ENCODE measurements at places on chromosomes 1 and 21.

DNA sequence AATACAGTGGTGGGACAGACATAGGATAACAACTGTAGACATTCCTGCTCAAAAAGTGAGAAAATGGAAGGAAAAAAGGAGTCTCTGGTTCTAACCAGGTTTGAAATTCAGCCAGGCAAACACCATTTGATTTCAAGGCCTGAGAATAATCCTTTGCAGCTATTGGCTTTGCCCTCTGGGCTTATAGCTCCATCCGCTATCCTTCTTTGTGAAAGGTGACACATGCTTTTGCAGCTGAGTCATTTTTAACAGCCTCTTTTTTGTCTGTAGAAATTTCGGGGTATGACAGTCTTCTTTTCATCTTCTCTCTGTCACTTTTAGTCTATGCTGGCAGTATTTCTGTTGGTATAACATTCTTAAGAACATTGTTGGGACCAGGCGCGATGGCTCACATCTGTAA is 16.2 kb downstream of the SDHC start:
- no peak for DNase-seq

DNA sequence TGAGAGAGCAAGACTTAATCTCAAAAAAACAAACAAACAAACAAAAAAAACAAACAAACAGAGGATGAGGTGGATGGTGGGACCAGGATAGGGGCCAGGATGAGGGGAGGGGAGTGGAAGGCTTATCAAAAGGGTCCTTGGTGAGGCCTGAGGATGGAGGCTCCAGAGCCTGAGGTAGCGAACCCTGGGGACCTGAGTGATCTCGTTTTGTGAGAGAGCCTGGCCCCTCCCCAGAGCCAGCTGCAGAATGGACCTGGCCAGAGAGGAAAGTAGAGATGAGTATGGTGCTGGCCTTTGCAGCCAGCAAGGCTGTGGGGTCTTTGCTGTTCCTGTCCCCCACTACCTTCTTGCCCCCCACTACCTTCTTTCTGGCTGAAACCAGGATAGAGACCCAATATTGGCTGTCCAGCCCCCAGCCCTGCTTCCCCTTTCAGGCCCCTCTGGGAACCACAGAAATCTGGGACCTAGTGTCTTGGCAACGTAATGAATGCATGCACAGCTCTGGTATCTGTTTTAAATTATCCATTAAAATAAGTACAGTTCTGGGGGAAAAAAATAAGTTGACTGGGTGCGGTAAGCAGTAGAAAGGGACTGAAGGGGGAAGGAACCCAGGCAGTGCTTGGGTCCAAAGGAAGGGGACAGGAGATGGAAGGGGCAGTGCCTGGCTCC is 1.1 kb upstream of the LMNA start:
- no peak for DNase-seq

DNA sequence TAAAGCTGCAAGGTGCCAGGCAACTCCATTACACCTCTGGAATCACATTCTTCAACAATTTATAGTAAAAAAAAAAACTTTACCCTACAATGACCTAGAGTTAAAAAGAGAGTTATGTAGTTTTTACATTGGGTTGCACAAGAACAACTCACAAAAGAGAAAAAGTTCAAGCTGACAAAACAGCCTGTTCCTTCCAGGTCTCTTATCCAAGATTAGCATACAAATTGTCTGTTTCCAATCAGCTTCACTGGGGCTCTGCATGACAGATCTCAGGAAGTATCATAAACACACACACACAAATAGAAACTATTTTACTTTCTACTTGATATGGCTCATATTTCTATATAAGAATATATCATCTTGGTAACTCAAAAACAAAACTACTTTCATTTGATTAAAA is 154.6 kb downstream of the PCNX2 start:
- no peak for DNase-seq

GRCh38 chr1:2948751-2949680 is 72.3 kb upstream of the ACTRT2 start:
- no peak for DNase-seq

GRCh38 chr1:113490384-113490783 is 100.1 kb downstream of the MAGI3 start:
- DNase-seq, result no peak

- DNase-seq, result no peak
Observed at GRCh38 chr21:41726970-41727783, 39.7 kb downstream of the RIPK4 start.

GRCh38 chr1:41343790-41344699 is 17.2 kb upstream of the FOXO6 start:
- no peak for DNase-seq

GRCh38 chr1:208917723-208918122 is 665.8 kb upstream of the CAMK1G start:
- DNase-seq, result no peak

GRCh38 chr1:225670356-225670755 is 17.4 kb upstream of the ENAH start:
- DNase-seq, result no peak

DNA sequence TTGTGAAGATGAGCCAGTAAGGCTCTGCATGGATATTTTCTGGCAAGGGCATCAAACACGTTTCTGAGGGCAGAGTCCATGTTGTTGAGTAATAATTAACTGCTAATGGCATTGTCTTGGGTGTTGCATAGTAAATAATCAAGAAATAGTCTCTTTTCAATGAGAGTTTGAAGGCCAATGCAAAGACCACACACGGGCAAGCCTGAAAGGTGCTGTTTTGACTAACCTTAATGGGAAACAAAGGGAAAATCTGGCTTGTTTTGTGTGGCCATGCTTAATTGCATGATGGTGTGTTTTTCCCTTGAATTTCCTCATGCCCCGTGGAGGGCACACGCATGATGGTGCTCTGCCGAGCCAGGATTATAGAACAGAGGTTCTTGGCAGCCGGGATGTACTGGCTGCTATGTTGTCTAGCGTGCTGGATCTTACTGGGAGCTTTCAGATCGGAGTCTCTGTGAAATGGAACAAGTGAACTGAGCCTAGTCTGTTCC is 127.6 kb downstream of the NOS1AP start:
- no peak for DNase-seq

- no peak for DNase-seq
Observed at GRCh38 chr1:221532071-221532773, 209.7 kb downstream of the DUSP10 start.

DNA sequence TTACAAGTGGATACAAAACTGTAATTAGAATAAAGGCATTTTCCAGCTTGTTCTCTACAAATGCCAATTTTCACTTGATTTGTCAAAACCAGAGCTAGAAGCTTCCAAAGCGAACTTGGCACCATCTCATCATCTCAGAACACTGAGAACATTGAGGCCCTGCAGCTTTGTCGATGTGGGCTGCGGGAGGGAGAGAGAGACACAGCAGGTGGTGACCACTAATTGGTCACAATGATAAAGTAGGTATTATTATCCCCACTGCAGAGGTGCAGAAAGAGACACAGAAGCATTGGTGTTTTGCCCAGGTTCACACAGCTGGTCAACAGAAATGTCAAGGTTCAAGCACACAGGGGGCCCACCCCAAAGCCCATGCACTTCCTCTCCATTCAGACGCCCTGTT is 72.2 kb upstream of the KRTAP19-8 start:
- no peak for DNase-seq

GRCh38 chr1:66312271-66312990 is 221.5 kb upstream of the SGIP1 start:
- no peak for DNase-seq

DNA sequence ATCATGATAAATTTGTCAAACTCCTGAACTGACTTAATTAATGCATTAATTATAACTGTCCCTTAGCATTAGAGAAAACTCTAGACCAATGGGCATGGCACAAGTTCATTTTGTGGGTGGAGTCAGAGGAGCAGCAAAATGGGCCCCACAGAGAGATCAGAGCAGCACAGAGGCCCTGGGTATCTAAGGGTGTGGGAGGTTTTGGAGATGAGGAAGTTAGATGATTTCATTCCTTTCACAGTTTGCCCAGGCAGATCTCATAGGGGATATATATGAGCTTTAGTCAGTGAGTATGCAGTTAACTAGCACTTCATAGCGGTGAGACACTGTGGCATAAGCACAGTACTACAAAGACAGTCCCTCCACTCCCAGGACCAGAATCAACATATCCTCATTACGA is 117.3 kb downstream of the MAB21L3 start:
- DNase-seq, result no peak

- peak; percentile 17 for DNase-seq
Observed at GRCh38 chr1:153567621-153568366, 2.1 kb upstream of the S100A2 start.

DNA sequence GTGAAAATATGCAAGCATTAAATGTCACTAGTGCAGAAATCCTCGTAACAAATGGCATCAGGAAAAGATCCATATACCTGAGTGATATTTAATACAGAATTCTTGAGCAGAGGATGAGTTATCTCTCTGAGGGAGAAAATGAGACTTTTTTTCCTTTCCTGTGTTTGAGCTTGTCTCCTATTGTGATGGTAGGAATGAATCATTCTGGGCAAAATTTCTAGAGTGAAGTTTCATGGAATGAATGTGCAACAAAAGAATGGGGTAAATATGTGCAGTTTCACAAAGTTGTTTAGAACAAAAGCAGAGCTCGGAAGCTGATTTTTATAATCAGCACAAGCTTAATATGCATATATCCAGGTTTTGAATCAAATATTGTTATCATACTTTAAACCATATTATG is 4.6 kb downstream of the CTPS1 start:
- no peak for DNase-seq

GRCh38 chr1:205257735-205258134 is 30.0 kb downstream of the TMCC2 start:
- DNase-seq, result no peak

DNA sequence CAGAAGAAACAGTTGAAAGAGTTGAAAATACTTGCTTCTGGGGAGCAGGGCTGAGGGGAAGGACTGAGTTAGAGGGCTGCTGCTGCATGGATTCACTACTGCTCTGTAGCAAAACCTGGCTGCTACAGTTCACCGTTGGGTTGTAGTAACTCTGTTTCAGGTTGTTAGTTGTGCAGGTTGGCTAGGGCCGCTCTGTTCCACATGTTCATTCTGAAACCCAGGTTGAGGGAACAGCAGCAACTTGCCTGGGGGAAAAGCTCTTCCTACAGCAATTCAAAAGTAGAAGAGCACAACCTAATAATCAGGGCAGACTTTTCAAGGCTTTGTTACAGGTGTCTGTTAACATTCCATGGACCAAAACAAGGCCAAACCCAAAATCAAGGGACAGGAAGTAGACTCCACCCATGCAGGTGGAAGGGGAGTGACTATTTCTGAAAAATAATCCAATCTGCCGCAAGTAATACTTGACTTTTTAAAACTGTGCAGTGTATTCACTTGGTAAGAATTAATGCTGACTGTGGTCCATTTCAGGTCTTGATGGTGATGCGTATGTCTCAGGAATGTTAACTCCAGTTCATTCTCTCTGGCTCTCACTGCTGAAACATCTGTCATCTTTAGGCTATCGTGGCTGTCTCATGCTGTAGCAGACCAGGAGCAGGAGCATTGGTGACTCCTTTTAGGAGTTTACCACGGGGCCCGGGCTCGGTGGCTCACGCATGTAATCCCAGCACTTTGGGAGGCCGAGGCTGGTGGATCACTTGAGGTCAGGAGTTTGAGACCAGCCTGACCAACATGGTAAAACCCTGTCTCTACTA is 5.1 kb upstream of the PARK7 start:
- DNase-seq, result no peak

GRCh38 chr21:37145635-37146111 is 72.6 kb downstream of the TTC3 start:
- DNase-seq, result no peak

- no peak for DNase-seq
Observed at GRCh38 chr1:98086796-98087441, 166.1 kb upstream of the DPYD start.

- no peak for DNase-seq
Observed at GRCh38 chr21:36261459-36261858, 58.5 kb upstream of the MORC3 start.

DNA sequence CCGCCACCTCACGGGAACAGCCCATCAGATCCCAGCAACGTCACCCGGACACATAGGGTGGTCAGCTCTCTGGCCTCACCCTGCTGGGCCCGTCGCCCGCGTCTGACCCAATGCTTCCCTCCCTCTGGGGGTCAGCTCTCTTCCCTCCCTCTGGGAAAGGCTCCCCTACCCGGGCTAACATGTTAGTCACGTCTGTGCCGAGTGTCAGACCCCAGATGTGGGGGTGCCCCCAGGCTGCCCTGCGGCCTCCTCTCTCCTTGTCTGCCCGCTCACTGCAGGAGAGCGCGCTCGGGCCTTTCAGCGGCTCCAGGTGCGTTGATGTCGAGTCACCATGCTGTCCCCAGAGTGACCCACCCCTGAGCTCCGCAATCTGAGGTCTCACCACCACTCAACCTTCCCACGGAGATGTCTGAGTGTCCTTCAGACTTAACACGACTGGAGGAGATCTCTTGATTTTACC is 34.3 kb downstream of the SLC37A1 start:
- no peak for DNase-seq

GRCh38 chr1:93837961-93838360 is 41.0 kb downstream of the DNTTIP2 start:
- DNase-seq, result no peak

DNA sequence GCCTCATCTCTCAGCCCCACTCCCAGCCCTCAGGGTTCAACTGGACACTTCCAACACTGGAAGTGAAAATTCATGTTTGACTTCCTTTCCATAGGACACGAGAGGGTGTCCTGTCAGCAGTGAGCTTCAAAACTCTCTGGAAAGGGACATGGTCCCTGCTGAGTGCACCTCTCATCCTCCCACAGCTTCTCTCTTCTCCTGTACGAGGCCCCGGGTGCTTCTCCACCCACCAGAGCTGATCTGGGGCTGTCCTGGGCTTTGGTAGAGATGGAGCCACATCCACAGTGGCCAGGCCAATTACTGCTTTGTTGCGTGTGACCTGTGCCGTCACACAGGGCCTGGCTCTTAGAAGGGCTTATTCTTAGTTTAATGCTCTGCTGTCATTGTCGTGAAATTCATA is 182.3 kb downstream of the RRAGC start:
- no peak for DNase-seq

- DNase-seq, result no peak
Observed at GRCh38 chr1:169120066-169120465, 13.6 kb downstream of the ATP1B1 start.

- no peak for DNase-seq
Observed at GRCh38 chr1:51433269-51433971, 85.6 kb downstream of the EPS15 start.

GRCh38 chr1:93827633-93828366 is 51.2 kb downstream of the DNTTIP2 start:
- no peak for DNase-seq

- DNase-seq, result no peak
Observed at GRCh38 chr1:21361506-21361905, 71.2 kb upstream of the ECE1 start.

Data from activated T-cell treated with anti-CD3 and anti-CD28 coated beads for 24 hours (primary cell).